ENCODE measurements at places on chromosomes 6 and 20.

DNA sequence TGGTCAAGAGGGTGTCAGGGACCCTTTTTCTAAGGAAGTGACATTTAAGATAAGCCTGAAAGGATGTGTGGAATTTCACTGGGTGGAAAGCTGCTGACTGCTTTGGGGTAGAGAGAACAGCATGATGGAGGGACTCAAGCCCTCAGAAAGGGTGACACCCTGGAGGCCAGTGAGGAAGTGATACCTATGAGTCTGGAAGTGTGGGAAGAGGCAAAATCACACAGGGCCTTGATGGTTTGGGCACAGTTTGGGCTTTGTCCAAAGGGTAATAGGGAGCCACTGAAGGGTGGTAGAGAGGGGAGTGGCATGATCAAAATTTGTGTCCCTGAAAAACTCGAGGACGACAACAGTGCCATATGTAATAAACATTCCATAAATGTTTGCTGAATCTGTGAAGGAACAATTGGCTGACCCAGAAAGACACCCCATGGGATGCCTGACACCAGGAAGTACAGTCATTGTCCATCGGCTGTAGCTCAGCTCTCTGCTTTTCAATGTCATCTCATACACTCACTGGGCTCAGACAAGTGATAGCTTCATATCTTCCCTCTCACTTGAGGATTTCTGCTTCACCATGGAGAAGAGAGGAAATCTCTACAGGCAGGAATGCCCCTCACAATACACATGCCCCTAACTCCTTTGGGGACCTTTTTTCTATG is 21.3 kb downstream of the CASS4 start:
- no peak for DNase-seq

DNA sequence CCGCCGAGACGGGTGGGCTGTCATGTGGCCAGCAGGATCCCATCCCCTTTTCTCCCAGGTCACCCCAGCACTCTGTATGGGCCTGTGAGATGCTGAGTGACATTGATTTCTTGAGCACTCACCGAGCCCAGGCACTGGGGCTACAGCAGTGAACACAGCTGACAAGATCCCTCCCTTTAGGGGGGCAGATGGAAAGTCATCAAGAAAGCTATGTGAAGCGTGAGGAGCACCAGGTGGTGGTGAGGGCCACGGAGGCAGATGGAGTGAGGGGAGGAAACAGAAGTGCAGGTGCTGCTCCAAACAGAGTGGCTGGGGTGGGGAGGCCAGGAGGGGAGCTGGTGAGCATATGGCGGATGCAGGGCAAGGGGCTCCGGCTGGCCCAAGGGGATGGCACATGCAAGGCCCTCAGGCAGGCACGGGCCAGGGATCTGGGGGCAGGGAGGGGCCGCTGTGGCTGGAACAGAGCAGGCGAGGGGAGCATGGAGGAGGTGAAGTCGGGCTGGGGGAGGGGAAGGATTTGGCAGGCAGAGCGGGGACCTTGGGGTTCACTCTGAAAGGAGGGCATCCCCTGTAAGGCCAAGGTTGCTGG is 184.0 kb downstream of the BMP7 start:
- DNase-seq, result no peak

DNA sequence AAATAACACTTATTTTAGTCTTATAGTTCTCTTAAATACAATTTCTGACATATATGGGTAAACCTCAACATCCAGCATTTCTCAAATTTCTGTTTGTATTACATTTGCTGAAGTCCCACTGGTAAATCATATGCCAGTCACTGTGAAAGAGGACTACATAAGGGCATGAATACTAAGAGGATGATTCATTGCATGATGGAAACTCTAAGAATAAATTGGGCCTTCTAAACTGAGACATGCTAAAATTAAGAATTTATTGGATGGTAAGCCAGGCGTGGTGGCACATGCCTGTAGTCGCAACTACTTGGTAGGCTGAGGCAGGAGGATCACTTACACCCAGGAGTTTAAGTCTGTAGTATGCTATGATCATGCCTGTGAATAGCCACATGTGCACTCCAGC is 12.1 kb downstream of the DEFB123 start:
- DNase-seq, result no peak

DNA sequence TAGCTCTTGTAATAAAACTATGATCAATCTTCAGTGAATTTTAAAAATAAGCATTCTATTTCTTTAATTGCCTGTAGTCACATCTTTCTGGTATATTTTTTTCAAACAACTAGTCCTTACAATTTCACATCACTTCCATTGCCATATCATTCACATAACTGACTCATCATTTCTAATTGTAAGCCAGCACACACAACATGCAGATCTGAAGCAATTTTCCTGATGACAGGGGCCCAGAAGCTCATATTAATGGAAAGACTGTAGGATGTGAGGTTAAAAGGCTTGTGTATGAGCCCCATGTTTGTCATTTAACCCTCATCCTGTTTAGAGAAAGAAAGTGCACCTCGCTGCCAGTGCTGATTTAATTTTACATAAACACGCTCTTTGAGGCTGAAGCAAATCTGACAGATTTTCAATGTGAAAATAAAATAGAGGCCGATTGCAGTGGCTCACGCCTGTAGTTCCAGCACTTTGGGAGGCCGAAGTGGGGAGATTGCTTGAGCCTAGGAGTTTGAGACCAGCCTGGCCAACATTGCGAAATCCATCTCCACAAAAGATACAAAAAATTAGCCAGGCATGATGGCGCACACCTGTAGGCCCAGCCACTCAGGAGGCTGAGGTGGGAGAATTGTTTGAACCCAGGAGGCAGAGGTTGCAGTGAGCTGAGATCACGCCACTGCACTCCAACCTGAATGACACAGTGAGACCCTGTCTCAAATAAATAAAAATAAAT is 40.1 kb upstream of the LTV1 start:
- DNase-seq, result no peak

DNA sequence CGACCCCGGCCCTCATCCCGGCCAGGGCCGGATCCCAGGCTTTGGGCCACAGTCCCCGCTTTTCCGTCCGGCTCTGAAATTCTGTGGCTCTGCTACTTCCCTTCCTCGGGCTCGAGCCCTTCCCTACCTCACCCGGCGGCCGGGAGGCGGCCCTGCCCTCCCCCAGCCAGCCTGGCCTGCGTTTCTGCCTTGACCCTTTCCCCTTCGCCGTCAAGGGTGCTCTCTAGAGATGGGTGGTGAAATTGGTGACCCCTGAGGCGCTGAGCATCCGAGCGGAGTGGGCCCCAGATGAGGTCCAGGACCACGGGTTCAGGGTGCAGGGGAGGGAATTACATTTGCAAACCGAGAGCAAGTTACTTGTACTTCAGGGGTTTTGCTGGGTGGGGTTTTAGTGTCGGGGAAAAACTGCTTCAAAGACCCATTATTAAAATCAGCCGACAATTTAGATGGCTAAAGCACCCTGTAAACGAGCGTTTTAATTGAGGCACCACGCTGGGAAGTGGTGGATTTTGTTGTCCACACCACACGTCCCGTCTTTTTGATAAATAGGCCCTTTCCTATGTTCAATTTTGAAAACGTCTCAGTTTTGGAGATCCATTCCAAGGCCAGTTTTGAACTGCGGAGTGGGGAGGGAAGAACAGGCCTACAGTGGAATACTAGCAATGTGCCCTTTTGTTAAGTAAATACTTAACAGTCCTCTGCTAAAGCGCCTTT is 9.9 kb downstream of the TFAP2A start:
- DNase-seq, result no peak

- peak; percentile 69 for DNase-seq
These were observed 37.5 kb downstream of the NOX3 start for GRCh38 chr6:155418017-155418761.

GRCh38 chr6:7439228-7439627 is 49.6 kb downstream of the RIOK1 start:
- DNase-seq, result no peak

DNA sequence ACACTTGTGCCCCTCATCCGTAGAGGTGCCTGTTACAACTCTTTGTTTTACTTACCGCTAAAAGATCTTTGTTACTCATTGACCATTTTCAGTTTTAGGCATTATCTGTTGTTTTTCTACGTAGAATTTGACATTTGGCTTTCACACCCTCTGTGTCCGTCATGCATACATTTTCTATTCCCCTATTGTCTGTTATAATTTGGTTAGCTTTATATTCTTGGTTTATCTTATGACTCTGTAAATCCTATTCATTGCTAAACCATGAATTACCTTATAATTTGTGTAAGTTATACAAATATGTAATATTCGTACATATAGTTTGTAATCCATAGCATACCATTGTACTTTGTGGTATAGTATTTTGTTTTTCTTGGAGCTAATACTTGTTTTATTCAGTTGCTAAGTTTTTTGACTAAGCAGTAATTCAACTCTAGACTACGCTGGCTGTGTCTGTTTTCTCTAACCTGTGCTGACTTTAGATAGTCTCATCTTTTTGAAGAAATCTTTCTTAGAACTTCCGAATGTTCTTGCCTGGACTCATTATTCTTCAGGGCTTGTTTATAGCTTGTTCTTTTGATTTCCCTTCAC is 21.8 kb downstream of the CDC5L start:
- no peak for DNase-seq

DNA sequence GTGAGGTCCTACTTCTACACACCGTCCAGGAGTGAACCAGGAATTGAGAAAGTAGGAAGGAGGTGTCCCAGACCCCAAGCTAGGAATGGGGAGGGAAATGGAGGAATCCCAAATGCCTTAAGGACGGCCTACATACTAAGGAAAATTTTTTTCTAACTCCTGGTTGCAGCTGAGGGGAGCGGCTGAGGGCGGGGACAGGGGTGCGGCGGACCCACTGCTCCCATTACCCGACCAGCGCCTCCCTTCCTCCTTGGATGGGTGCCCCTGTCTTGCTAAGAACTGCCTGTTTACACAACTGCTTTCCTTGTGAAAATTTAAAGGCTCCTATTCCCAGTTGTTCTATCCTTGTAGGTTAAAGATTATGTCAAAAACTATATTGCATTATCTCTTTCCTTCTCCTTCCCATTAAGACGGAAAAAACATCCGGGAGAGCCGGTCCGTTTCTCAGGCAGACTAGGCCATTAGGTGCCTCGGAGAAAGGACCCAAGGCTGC is 699 bp upstream of the HSPA1B start:
- no peak for DNase-seq

DNA sequence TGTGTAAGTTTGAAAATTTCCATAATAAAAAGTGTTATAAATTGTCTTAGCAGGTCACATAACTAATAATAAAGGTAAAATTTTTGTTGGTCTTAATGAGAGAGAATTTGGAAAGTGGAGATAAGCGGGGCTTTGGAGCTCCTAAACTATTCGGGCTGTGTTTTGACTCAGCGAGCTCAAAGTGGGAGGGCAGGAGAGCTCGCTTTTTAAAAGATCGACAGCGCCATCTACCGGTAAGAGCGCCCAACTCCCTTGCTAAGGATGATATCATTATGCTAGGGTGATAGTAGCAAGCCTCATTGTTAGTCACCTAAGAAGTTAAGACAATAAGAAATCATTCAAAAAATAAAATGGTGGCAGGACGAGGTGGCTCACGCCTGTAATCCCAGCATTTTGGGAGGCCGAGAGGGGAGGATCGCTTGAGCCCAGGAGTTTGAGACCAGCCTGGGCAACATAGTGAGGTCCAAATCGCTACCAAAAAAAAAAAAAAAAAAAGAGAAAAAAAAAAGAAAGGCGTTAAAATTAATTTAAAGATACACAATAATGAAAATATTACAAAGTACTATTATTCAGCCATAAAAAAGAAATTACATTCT is 24.8 kb downstream of the C6orf15 start:
- DNase-seq, result peak; percentile 83

DNA sequence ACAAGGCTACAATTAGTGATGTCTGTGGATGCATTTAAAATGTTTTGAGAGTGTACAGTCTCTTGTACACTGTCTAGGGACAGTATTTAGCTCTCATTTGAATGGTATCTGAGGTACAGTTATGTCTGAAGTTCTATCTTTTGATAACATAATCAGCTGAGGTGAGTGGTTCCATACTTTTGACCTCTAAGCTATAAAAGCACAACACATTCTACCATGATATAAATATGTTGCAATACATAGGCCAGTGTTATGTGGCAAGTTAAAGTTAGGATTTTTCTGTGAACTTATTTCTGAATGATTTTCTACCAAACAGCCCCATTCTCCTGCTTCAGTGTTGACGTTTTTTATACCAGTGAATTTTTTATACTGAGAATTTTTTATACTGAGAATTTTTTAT is 77.6 kb downstream of the AKAP7 start:
- no peak for DNase-seq

DNA sequence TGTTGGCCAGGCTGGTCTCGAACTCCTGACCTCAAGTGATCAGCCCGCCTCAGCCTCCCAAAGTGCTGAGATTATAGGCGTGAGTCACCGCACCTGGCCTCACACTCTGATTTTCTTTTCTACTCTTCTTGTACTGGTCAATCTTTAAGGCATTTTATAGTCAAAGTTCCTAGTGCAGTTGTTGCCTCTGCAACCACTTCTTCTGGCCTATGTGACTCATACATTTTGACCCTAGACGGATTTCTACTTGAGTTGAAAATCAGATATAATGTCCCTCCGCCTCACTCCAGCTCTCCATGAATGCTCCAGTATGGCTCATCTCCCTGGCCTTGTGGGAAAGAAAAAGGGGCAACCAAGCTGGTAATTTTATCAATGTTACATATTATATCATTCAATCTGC is 42.4 kb downstream of the TNFRSF21 start:
- no peak for DNase-seq

GRCh38 chr6:42200035-42200434 is 5.3 kb upstream of the GUCA1B start:
- DNase-seq, result no peak

- peak; percentile 30 for DNase-seq
These were observed 83.5 kb downstream of the NCOA3 start for GRCh38 chr20:47585087-47585747.

GRCh38 chr6:125952764-125953501 is 3.6 kb upstream of the HINT3 start:
- peak; percentile 28 for DNase-seq

GRCh38 chr6:110307368-110307767 is 50.8 kb downstream of the METTL24 start:
- DNase-seq, result no peak

DNA sequence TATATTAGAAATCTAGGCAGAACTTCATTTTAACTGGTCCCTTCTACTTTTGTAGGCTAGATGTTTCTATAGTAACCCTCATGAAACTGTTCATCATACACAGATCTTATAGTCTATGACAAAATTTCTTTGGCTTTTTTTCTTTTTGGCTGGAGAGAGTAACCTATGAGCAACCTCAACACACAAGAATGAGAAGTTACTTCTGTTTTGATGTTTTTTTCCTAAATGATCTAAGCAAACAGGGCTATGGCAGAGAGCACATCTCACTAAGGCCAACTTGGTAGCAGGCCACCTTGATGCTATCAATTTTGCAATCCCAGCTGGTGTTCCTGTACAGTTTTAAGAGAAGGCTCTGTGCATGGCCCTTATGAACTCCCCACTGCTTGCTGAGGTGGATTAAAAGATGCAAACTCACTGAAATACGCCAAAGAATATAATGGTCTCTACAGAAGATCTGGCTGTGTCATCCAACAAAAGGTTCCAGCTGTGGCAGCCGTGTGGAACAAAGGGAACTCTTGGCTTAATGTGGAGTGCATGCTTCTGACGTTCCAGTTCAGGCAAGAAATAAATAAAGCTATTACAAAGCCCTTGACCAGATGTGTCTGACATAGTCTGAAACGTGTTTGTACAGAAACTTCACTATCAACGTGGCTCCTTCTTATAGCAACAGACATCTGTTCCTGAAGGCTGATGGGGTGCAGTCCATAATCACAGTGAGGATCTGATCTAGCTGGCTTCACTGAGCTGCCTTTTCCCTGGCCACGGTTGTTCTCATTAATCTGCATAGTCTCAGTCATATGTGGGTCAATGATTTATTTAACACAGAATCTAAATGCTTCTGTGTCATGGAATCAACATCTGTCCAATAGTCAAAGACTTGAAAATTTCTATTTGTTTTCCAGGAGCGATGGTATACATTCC is 481.1 kb downstream of the BMP2 start:
- DNase-seq, result no peak

- DNase-seq, result no peak
These were observed 8.3 kb upstream of the MMP9 start for GRCh38 chr20:46000262-46000996.

Measured in GM20000 (cell line).